NAMALWA (cell line): ENCODE measurements at places on chromosomes 6 and 20.
A peak's percentile ranks its signal among the peaks of the same experiment; 100 is the strongest.

DNA sequence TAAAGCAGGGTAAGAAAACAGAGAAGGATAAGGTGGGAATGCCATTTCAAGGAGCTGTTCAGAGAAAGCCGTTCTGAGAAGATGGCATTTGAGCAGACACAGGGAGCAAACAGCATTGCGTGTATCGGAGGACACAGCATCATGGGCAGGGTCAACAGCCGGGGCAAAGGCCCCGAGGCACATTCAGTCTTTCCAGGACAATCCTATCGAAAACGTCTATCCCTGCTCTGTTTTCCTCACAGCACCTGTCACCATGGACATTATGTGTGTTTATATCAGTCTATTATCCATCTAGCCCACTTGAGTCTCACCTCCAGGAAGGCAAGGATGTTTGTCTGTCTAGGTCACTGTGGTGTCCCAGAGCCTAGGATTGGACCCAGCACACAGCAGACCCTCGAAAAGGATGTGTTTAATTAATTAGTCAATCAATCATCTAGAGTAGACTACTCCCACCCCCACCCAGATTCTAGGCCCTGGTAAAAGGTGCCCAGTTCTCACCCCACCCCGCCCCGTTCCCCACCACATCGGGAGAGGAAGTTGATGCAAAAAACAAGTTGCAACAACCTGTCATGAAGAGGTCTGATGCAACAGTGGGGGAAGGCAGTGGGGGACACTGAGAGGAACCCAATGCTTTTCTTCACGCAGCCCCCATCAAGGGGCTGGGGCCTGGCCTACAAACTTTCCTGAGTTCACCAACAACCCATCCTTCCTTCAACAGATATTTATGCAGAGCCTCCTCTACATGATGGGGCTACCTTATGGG is 66.6 kb downstream of the PREX1 start:
- DNase-seq, result no peak

GRCh38 chr20:62725596-62726268 is 17.1 kb downstream of the NTSR1 start:
- no peak for DNase-seq

GRCh38 chr6:29814379-29815117 is 13.1 kb upstream of the HLA-G start:
- no peak for DNase-seq

DNA sequence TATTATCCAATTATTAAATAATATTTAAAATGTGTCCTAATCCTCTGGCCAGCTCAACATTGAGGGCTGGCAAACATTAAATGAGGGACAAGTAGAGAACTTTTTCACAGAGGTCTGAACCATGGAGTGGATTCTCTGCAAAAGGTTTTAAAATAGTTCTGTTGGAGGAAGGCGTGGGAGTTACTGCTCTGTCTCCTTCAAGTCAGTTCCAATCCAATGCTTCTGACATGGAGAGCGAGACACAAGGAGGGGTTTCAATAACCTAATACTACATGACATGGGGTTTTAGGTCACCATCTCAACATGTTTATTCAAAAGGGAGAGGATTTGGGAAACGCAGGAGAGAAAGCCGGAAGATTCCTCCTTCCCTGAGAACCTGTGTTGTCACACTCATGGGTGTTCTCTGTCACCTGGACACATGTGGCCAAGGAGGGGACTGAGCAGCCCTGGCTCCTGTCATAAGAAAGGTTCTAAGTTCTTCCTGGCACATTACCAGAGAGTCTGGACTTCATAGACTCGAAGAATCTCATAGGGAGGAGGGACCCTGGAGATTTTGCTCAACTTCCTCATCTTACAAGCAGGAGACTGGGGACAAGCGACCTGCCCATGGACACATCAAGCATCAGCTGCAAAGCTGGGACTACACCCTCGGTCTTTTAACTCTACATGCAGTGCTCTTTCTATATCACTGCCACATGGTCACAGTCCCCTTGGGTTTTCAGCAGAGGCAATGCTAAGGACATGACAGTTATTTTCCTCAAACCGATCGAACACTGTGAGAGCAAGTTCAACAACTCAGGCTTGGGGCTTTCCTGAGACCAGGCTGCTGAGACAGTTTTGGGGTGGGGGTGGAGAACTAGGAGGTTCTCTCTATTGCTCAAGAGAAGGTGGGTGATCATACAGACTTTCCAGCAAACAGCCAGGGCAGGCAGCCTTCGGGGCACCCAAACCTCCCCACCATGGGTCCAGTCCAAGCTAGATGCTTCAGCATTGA is 38.6 kb downstream of the PRDM1 start:
- DNase-seq, result no peak

DNA sequence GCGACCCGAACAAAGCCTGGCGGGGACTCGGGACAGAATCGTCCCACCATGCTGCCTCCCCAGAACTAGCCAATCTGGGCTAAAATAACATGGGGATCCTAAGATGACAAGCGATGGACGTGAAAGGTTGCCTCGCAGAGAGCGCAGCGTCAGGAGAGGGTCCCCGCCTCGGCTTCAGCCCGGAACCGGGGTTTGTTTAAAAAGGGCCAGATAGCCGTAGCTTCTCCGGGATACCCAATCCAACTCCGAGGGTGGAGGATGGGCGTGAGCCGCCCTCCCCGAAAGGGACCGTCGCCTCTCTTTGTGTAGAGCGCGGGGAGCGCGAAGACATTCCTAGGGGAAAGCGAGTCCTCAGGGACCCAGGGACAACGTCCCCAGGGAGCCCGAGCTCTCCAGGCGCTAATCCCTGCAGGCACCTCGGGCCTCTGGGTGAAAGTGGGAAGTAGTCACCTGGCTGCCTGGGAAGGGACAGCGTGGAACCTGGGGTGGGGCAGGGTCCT is 643 bp downstream of the CD24 start:
- DNase-seq, result peak; percentile 58

GRCh38 chr6:90351696-90352095 is 55.1 kb upstream of the BACH2 start:
- DNase-seq, result peak; percentile 31

DNA sequence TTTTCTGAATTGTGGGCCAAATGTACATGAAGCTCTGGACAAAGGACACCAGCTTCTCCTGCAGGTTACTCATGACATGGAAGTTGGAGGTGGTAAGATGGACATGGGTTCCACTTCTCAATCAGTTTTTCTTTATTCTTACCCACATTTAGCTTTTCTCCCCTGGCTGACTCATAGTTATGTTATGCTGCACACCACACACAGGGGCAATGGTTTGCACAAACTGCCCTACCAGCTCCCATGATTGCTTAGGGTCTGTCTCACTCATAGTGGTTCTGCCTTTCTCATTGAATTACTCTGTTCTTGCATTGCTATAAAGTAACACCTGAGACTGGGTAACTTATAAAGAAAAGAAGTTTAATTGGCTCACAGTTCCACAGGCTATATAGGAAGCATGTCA is 4.5 kb upstream of the CD109 start:
- no peak for DNase-seq

DNA sequence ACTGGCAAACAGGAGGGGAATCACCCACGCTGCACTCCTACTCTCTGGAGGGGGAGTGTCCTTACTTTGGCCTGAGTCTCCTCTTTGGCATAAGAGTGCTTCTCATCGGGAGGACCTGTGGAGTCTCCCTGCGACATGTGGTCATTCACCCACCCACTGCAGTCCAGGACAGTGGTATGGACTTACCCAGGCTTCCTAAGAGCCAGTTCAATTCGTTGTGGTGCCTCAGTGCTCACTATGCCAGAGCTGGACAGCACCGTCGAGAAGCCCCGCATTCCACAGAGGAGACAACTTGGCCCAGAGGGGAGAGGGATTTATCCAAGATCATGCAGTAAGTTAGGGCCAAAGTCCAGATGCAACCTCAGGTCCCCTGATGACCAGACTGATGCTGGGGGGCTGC is 86.2 kb upstream of the CCDC167 start:
- no peak for DNase-seq

DNA sequence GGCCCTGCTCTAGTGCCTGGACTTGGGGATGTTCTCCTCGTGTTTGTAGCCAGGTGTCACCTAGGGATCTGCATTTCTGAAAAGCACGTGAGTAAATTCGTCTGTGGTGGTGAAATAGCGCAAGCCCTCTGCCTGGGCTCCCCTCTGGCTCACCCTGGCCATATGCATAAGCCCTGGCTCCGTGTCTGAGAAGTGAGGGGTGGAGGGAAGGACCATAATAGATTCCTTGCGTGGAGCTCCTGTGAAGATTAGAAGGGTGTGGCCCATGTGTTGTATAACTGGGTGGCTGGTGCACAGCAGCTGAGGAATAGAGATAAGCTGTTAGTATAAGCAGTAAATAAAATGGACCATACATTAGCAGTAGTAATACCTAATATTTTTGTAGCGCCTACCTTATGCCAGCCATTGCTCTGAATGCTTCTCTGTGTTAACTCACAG is 4.8 kb downstream of the BCAS1 start:
- DNase-seq, result no peak
